ENCODE measurements at places on chromosomes 7 and 10.

- DNase-seq = no peak
Observed at GRCh38 chr7:51198654-51199053, 118.0 kb downstream of the COBL start.

DNA sequence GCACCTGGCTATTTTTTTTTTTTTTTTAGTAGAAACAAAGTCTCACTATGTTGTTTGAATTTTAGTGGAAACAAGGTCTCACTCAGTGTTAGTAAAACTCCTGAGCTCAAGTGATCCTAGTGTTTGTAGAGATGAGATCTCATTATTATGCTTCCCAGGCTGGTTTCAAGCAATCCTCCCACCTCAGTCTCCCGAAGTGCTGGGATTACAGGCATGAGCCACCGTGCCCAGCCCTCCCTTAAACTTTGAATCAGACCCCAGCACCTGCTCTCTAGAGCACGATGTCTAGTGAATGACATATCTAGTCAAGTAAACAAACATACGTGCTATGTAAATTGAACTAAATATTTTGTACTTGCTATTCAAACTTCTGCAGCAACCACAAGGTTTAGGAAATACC is 105.6 kb upstream of the MYO3A start:
- no peak for DNase-seq

DNA sequence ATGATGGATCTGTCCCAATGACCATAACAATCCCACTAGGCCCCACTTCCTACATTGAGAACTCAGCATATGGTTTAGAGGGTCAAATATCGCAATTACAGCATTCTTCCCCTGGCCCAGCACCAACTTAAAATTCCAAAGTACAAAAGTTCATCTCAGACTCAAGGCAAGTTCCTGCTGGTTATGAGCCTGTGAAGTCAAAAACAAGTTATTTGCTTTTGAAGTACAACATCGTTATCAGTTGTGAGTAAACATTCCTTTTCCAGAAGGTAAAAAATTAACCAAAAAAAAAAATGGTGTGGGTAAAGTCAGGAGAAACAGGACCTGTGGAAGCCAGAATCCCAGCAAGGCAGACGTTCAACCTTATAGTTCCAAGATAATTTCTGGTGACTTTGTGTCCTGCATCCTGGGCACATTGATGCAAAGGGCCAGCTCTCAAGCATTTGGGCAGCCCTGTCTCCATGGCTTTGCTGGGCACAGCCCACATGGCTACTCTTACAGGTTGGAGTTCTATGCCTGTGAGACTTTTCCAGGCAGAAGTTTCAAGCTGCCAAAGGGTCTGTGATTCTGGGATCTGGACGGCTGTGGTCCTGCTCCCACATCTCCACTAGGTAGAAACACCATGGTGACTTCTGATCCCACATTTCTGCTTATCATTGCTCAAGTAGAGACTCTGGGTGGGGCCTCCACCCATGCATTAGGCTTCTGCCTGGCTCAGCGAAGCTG is 37.5 kb downstream of the AKR1C8 start:
- no peak for DNase-seq

DNA sequence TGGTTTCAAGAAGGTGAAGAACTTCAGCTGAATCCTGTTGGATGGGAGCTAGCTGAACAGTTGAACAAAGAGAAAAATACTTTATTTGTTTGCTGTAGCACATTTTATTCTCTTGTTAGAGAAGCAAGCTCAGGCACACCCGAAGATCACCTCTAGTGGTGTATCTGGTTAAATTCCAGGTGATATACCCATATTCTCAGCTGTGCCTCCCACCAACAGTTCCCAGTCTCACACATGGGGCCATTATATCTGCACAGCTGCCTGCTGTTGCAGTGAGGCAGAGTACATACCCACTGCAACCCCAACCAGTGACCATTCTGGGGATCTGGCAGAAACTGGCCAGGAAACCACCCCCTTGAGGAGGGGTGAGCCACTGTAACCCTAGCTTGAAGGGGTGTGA is 9.2 kb downstream of the BTAF1 start:
- no peak for DNase-seq

DNA sequence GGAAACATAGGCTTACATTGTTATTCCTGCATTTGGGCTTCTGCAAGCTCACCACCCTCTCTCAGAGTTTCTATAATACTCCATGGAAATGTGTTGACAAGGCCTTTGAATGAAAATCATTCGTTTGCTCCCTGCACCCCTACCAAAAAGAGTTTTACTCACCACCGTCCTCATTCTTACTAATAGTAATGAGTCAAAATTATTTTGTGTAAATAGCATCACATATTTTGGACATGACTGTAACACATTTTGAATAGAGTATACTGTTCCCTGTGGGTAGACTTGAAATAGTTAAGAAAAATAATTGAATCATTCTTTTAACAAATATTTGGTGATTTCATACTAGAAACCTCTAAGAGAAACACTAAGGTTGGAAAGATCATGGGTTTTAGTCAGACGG is 84.6 kb downstream of the AKAP9 start:
- DNase-seq = no peak

- no peak for DNase-seq
Observed at GRCh38 chr7:1057416-1058291, 13.3 kb downstream of the GPR146 start.

- no peak for DNase-seq
Observed at GRCh38 chr7:118280319-118281012, 56.0 kb downstream of the ANKRD7 start.

DNA sequence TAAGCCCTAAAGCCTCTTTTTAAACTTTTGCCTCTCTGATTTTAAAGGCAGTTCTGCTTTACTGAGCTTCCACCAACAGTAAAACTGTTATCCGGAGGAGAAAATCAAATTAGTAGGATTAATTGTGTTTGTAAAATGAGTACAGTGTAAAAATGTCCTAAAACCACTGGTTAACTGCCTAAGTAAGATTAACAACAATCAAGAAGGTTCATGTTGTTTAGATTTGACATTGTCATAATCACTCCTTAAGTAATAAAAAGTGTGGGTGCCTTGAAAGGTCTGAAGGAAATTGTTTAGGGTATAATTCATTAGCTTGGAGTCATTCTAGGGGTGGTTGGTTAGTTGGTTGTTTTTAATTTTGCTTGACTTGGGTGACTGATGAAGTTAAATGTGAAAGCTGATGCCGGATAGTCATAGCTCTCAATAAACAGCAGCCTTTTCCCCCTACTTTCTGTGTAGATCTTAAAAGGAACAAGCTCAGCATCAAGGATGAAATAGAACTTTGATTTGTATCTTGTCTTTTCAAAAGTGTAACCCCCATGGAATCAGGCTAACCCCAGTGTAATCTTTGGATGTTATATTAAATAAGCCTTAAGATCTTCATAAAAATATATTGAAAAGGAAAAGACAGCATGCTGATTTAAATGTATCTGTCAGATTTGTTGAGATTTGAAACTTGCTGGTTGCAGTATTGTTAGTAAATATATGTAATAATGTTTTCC is 148.3 kb downstream of the ARID5B start:
- DNase-seq = no peak

DNA sequence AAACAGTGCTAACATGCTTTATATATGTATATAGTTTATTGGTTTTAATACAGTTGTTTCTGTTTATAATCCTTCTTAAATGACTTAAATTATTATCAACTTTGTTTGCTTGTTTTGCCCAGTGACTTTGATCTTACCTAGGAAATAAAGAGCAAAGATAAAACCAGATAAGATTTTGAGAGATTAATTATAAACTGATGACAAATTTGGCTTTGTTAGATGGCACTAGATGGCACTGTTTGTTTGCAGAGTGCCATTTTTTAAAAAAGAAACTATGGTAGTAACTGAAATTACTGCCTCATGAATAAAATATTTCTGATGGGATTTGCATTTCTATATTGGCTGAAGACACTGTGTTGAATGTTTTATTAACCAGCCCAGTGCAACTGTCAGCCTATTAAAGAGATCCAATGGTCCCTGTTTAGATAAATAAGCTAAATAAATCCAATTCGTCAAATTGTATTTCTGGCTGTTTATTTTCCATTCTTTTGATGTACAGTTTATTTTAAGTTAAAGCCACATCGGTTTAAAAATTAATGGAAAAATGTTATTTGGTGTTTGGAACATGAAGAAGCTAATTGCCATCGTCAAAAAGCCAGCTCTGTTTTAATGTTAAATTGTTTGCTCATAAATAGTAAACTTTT is 28.7 kb downstream of the VTI1A start:
- no peak for DNase-seq

DNA sequence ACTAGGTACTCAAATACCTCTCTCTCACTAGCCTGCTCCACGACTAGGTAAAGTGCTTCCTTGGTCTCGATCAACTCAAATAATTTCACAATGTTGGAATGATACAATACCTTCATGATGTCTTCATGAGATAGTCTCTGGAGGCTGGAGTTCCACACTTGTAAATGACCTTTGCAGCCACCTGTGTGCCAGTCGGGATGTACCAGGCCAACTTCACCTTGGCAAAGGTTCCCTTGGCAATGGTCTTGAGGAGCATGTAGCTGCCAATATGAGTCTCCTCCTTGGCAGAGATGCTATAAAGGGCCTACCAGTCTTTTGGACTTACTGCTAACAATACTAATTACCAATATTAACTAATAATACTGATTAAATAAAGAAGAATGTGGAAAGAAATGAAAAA is 42.5 kb upstream of the EEPD1 start:
- DNase-seq = no peak

- DNase-seq = no peak
Observed at GRCh38 chr7:44769776-44770294, 21.2 kb downstream of the ZMIZ2 start.

DNA sequence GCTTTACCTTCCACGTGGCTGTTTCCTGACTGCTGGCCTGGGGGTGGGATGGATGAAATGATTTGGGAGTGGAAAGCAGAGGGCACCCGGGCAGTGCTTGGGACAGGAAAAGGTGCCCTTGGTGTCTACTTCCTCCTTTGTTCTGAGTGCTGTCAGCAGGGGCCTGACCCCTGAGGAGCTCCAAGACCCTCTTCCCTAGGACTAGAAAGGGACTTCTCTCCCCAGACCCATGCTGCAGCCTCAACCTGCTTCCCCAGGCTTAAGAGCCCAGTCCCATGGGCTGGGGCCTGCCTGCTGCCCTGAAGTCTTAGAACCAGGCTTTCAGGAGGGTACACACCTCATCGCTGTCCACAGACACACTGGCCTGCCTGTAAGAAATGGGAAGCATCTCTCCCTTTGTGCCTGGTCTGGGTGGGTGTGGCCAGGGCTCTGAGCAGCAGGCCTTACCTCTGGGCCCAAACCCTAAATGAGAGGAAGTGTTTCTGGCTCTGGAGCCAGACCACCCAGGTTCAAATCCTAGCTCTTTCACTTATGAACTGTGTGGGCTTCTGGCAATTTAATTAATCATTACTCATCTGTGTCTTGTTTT is 12.9 kb downstream of the CDH23 start:
- DNase-seq = no peak

- DNase-seq = no peak
Observed at GRCh38 chr10:30398788-30399187, 35.2 kb upstream of the MAP3K8 start.

DNA sequence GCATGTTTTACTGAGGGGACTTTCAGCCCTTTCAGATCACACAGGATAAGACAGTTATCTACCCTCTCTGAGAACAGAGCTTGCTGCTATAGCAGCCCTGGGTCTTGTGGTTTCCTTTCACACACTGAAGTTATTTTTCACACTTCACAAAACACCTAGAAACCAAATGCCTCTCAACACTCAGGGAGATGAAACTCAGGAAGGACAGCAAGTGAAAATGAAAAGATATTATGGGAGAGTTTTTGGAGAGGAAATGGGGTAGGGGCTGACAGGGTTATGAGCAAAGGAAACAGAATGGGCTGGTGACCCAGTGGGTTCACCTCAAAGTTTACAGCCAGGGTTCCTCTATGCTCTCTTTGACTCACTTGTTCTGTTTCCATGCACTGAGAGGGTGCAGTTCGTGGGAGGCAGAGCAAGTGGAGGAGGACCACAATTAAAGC is 17.0 kb upstream of the GIMAP2 start:
- no peak for DNase-seq

GRCh38 chr10:30576641-30577040 is 52.9 kb downstream of the LYZL2 start:
- no peak for DNase-seq

DNA sequence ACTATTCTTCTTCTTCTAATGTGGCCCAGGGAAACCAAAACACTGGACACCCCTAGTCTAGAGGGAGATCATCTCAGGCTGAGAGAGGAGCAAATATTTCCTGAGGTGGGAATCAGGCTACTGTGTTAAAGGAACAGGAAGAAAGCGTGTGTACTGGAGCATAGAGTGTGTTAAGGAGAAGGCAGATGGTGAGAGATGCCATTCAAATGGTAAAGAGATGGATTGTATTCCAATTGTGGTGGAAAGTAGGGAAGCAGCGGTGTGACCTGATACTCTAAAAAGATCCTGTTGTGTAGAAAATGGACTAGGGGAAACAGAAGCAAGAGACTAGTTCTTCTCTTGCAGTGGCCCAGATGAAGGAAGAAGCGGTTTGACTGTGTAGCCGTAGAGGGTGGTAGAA is 31.2 kb downstream of the RAB18 start:
- no peak for DNase-seq

DNA sequence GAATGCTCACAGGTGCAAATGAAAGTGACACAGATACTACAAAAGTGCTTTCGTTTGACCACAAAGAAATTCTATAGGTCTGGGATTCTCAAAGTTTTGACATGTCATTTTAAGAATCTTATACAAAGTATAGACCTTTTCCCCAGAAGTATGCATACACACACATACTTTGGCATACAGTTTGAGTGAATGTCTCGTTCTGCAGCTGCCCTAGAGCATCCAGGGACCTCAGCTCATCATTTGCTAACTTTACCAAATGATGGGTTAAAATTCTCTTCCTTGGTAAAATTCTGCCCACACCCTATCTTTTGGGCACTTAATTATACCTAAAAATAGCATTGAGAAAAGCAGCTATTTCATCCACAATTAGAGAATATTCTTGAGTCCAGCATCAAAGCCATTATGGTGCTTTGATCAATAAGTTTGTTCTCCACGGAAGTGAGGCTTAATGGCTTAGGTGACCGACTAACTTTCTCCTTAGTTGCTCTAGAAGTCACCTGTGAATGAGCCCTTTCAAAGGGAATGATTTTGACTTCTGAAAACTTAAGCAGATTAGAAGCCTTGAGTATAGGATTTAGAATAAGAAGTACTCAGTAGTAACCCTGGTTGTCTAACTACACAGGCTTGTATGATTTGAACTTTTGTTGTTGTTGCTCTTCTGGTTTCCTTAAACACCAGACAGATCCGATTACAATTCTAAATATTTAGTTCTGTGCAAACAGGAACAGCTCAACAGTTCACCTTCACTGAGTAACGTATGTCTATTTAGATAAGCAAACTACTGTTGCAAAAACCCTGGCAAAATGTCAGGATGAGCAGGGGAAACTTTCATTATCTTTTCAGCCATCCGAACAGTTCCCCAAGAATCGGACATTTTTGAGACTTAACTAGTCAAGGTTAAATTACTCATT is 70.6 kb downstream of the CNNM2 start:
- no peak for DNase-seq

GRCh38 chr7:25009257-25009656 is 29.3 kb upstream of the OSBPL3 start:
- DNase-seq = no peak

GRCh38 chr7:136146925-136147324 is 169.8 kb upstream of the MTPN start:
- no peak for DNase-seq
